ENCODE measurements at places on chromosomes 11 and 22.

DNA sequence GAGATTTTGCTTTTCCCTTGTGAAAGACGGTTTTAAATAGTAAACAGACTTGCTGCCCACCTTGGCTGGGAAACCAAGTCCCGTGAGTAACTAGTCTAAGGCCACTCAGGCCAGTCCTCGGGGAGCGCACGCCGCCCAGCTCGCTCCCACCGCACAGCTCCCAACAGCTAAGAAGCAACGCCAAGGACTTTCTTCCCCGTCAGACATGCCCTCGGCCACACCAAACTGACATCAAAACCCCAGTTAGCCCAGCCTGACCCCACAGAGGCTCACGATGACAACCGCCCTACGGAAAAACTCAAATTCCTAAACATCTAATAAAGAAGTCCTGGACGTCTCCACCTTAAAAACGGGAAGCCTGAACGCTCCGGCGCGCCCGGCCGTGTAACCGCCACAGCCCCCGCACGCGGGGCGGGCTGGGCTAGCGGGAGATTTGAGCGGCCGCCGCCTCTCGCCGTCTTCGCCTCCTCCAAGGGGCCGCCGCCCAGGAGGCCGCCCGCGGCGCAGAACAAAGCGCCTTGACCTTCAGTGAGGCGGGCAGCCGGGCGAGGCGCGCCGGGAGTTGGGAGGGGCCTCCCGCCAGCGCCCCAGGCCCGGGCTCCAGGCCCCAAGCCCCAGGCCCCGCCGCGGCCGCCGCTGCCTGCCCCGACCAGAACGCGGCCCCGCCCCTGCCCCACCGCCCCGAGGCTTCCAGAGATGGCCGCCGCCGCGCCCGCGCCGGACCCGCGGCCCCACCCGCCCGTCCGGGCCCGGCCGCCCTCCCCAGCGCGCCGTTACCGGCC lies 486 bp downstream of the NAP1L4 start:
- DNase-seq, result no peak

DNA sequence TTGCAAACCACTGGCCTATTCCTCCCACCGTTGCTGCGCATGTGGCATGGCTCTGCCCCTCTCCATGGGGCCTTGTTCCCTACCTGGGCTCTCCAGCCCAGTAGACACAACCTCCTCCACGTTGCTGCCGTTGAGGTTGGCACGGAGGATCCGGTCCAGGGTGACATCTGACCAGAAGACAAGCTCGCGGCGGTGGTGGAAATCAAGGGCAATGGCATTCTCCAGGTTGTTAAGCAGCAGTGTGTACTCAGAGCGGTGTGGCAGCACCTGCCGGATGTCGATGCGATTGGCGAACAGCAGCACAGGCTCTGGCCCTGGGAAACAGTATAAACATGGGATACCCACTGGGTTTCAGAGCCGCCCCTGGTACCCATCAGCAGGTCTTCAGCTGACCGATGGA lies 23.8 kb downstream of the LRP4 start:
- no peak for DNase-seq

- no peak for DNase-seq
Observed at GRCh38 chr11:12301379-12301778, 76.0 kb upstream of the PARVA start.

GRCh38 chr11:35631891-35632290 lies 13.6 kb downstream of the FJX1 start:
- no peak for DNase-seq

DNA sequence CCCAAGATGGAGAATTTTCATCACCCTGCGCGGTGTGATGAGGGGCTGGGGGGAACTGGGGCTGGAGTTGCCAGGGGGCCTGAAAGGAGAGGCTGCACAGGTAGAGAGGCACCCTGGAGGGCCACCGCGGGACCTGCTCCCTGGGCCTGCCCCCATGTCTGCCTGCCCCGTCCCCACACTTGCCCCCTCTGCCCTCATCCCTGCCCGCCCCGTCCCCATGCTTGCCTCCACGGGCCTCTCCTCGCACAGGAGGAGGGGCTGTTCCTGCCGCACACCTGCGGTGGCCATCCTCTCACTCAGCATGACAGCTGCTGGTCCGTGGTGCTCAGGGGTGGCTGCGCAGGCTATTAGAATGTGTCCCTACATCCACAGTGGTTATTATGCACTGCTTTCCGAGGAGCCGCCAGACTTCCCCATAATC lies 43.5 kb downstream of the LINC01488 start:
- DNase-seq, result no peak

GRCh38 chr11:18632841-18633240 lies 1.3 kb downstream of the SPTY2D1 start:
- DNase-seq, result no peak

- DNase-seq, result no peak
Observed at GRCh38 chr11:65817312-65817834, 16.4 kb upstream of the SNX32 start.

- no peak for DNase-seq
Observed at GRCh38 chr22:37218771-37219411, 6.6 kb upstream of the SSTR3 start.
